Type B pancreatic cell (in vitro differentiated cells): ENCODE measurements at places on chromosomes 1 and 21. TPM values are rescaled to one million over a fixed set of nuclear protein-coding genes. Genes with fewer than 3 reads are reported as not detected.

YIPF1 gene
- total RNA-seq = 30.2 and 31.6 TPM in 2 replicates

GBP7 gene
- total RNA-seq = not detected in 2 replicates

GBP6 gene
- 0.14 and 0.29 TPM in 2 replicates for total RNA-seq

SEMA4A gene
- 7.1 and 12.9 TPM in 2 replicates for total RNA-seq

CLCA2 gene
- total RNA-seq = 0.60 and 3.8 TPM in 2 replicates

KCNK2 gene
- 2.8 and 7.1 TPM in 2 replicates for total RNA-seq

PODN gene
- total RNA-seq = 2.8 and 3.2 TPM in 2 replicates

RHBDL2 gene
- total RNA-seq = 0.80 and 1.2 TPM in 2 replicates

AGO1 gene
- 37.3 and 47.7 TPM in 2 replicates for total RNA-seq

C21orf91 gene
- 14.5 and 35.8 TPM in 2 replicates for total RNA-seq

CHD1L gene
- total RNA-seq = 36.8 and 67.1 TPM in 2 replicates

FAM163A gene
- total RNA-seq = 1.4 and 2.5 TPM in 2 replicates

CD1E gene
- not detected in 2 replicates for total RNA-seq

DYNLT5 gene
- 4.1 TPM in 1 of 2 replicates, not detected in the other for total RNA-seq

OVAAL gene
- not detected in 2 replicates for total RNA-seq

DNA sequence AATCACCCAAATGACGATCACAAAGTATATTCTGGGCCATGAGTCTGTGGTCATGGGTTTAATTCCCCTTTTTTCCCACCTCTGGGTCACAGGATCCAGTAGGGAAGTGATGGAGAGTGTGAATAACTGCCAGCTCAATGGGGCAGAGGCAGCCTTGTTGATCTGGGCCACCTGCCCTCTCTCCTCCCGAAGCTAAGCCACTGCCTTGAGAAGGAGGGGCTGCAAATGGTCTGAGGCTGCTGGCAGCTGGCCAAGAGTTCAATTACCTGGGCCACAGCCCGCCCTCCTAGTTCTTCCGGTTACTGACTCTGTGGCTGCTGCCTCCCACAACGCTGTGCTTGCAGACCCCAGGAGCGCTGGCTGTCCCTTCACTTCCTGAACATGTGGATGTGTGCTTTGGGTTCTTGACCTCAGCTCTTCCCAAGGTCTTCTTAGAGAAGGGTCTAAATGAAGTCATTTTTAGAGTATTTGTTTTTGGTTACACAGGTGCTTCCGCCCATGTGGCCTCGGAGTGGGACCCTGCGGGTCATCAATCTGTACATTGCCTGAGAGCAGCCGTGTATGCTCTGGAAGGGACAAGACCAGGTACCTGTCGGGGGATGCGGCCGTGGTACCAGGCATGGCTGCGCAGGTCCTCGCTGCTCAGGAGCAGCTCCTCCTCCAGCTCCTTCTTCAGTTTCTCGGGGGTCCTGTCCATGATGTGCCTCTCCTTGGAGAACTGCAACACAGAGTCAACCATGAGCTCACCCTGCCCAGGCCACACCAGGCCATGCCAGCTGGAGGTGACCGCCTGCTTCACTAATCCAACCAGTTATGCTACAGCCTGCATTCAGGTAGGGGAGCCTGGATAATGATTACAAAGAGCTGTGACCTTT, 89.7 kb downstream of the BCAR3 start:
- DNase-seq = peak; percentile 85
- peaks cover 29% of the 10 kb centered on the region for H3K36me3 ChIP-seq
- peak overlapping the region; percentile 80 for H3K4me3 ChIP-seq
- peak overlapping the region; percentile 91 for H3K27ac ChIP-seq
- no peaks in the 10 kb centered on the region for H3K27me3 ChIP-seq

- H3K4me3 ChIP-seq = no peak overlapping the region
- DNase-seq = no peak
- peaks cover 1% of the 10 kb centered on the region for H3K4me1 ChIP-seq
- no peak overlapping the region for H3K27ac ChIP-seq
- peaks cover 62% of the 10 kb centered on the region for H3K36me3 ChIP-seq
Measured at GRCh38 chr1:236895665-236896387, 100.7 kb downstream of the MTR start.

GRCh38 chr1:151680826-151681225, 35.8 kb downstream of the CELF3 start:
- H3K4me3 ChIP-seq = no peak overlapping the region
- peaks cover 12% of the 10 kb centered on the region for H3K36me3 ChIP-seq
- H3K27ac ChIP-seq = no peak overlapping the region

- peak overlapping the region; percentile 78 for H3K27ac ChIP-seq
- H3K27me3 ChIP-seq = no peaks in the 10 kb centered on the region
- no peak overlapping the region for H3K4me3 ChIP-seq
- peaks cover 11% of the 10 kb centered on the region for H3K4me1 ChIP-seq
Measured at GRCh38 chr1:112872551-112872962, 83.4 kb downstream of the SLC16A1 start.

- H3K4me1 ChIP-seq = no peaks in the 10 kb centered on the region
- no peak overlapping the region for H3K27ac ChIP-seq
- H3K27me3 ChIP-seq = no peaks in the 10 kb centered on the region
- no peak overlapping the region for H3K4me3 ChIP-seq
Measured at GRCh38 chr1:247156787-247157232, 15.0 kb downstream of the ZNF124 start.

- H3K36me3 ChIP-seq = no peaks in the 10 kb centered on the region
- no peak overlapping the region for H3K4me3 ChIP-seq
- peaks cover 25% of the 10 kb centered on the region for H3K4me1 ChIP-seq
- H3K27ac ChIP-seq = no peak overlapping the region
Measured at GRCh38 chr1:9269078-9269501, 23.6 kb upstream of the SPSB1 start.

DNA sequence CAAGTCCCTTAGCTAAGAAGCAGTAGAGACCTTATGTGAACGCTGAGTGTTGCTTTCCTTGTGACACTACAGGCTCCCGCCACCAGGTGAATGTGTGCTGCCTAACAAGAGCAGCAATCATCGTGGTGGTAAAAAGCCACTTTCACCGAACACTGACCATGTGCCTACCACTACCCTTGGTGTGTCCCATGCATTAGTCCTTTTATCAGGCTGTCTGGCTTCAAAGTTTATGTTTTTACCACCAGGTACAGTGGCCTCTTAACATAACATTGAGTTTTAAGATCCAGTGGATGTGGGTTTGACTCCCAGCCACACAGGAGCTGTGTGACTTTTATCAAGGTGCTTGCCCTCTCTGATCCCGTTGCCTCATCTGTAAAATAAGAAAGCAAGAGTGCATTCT, 1.7 kb downstream of the C1QB start:
- H3K27ac ChIP-seq = no peak overlapping the region
- no peaks in the 10 kb centered on the region for H3K36me3 ChIP-seq
- DNase-seq = no peak

- no peak overlapping the region for H3K4me3 ChIP-seq
- no peak overlapping the region for H3K27ac ChIP-seq
- H3K36me3 ChIP-seq = peaks cover 6% of the 10 kb centered on the region
- DNase-seq = no peak
Measured at GRCh38 chr21:42534421-42535378, 21.0 kb downstream of the SLC37A1 start.

DNA sequence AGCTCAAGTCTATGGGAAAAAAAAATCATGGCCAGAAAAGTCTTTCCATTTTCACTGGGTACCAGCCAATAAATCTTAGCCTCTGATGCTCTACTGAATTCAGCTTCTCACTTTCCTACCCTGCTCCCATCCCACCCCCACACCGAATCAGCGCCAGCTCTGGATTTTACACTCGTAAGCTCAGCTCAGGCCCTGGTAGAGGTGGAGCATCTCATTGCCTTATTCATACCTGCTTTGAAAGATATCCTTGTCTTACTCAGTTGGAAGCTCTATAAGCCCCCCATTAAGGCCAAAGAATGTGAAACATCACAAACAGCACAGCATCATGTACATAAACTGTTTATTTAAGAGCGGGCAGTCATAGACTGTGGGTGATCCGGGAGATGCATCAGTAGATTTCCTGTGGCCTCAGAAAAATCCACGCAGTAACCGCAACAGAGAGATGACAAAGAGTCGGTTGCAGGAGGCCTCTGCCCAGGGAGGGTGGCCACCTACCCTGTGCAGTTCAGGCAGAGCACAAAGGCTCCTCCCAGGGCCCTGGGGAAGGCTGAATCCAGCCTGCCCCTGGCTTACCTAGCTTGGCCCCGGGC, 36.4 kb upstream of the ETS2 start:
- no peak for DNase-seq
- peak overlapping the region; percentile 2 for H3K27ac ChIP-seq
- peaks cover 6% of the 10 kb centered on the region for H3K27me3 ChIP-seq
- H3K36me3 ChIP-seq = no peaks in the 10 kb centered on the region

GRCh38 chr1:237187842-237188241, 145.9 kb downstream of the RYR2 start:
- no peaks in the 10 kb centered on the region for H3K27me3 ChIP-seq
- H3K27ac ChIP-seq = no peak overlapping the region
- H3K4me3 ChIP-seq = no peak overlapping the region
- H3K36me3 ChIP-seq = no peaks in the 10 kb centered on the region
- no peak for DNase-seq

- DNase-seq = no peak
- H3K27me3 ChIP-seq = no peaks in the 10 kb centered on the region
- peaks cover 8% of the 10 kb centered on the region for H3K36me3 ChIP-seq
- H3K4me1 ChIP-seq = peaks cover 60% of the 10 kb centered on the region
Measured at GRCh38 chr1:172382990-172383389, 37.5 kb upstream of the C1orf105 start.

DNA sequence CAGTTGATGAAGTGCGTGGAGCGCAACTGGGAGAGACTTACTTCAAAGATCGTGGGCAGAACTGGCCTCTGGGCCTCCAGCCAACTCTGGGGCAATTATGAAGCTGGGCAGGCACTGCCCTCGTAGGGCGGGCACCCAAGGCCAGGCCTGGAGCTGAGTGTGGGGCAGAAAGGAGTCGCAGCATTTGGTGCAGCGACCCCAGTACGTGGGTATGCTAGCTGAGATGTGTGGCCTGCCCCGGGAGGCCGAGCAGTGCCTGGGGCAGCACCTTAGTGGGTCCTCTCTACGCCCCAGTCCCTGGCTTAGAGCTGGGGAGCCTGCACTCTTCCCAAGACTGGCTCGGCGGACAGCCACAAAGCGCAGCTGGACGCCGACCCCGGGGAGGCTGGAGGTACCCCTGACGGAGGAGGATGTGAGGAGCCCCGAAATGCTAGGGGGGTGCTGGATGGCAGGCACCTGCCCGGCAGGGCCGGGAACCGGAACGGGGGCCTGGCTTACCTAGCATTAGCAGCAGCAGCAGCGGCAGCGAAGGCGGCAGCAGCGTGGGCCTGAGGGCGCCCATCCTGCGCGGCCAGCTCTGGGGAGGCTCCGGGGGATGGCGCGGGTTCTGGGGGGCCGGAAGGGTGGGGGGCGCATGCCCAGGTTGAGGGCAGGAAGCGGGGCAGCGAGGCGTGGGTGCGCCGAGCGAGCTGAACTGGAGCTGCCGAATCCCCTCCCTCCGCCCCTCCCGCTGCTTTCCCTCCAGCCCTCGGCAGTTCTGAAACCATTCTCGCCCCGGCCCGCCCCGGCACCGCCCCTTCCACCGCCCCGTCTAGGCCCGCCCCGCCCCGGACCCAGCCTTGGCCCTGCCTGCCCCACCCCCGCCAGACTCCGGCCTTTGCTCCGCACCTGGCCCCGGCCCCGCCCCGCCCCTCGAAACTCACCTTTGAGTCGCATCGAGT, at the start of gene IGSF8:
Gene IGSF8, minus strand, starts transcription at position 709 of the 941 bp plus-strand sequence. Its CDS starts 147 bp downstream, at position 562.
- no peaks in the 10 kb centered on the region for H3K36me3 ChIP-seq
- peak within 1 kb of the TSS; percentile 92 for H3K27ac ChIP-seq
- H3K4me3 ChIP-seq = peak within 1 kb of the TSS; percentile 88
- H3K27me3 ChIP-seq = no peaks in the 10 kb centered on the region
- peaks cover 42% of the 10 kb centered on the region for H3K4me1 ChIP-seq

- H3K4me3 ChIP-seq = peak overlapping the region; percentile 87
- no peak for DNase-seq
- peaks cover 25% of the 10 kb centered on the region for H3K4me1 ChIP-seq
- H3K36me3 ChIP-seq = no peaks in the 10 kb centered on the region
Measured at GRCh38 chr1:101309334-101310311, 72.8 kb downstream of the S1PR1 start.

DNA sequence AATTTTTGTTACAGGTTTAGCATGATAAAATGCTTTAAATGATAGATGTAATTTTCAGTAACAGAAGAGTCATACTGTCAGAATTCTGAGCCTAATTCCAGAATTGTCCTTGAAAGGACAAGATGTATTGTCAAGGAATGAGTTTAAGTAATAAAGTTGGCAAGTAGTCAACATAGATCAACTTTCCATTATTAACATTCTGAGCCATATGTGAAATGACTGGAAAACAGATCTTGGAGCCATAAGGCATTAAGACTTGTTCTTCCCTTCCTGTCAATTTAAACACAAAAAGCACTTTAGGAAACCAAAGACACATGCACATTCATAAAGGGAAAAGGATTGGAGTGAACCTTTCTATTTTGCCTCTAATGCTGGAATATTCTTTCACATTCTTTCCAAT, 107.0 kb downstream of the ODF2L start:
- no peaks in the 10 kb centered on the region for H3K4me1 ChIP-seq
- no peak overlapping the region for H3K4me3 ChIP-seq
- no peak overlapping the region for H3K27ac ChIP-seq
- no peak for DNase-seq
- no peaks in the 10 kb centered on the region for H3K27me3 ChIP-seq

GRCh38 chr1:186078245-186078644, 296.8 kb downstream of the TPR start:
- peaks cover 5% of the 10 kb centered on the region for H3K4me1 ChIP-seq
- H3K36me3 ChIP-seq = peaks cover 6% of the 10 kb centered on the region
- H3K27me3 ChIP-seq = no peaks in the 10 kb centered on the region
- no peak overlapping the region for H3K27ac ChIP-seq
- H3K4me3 ChIP-seq = no peak overlapping the region

- H3K36me3 ChIP-seq = no peaks in the 10 kb centered on the region
- H3K4me1 ChIP-seq = no peaks in the 10 kb centered on the region
- H3K4me3 ChIP-seq = no peak overlapping the region
- H3K27me3 ChIP-seq = peaks cover 7% of the 10 kb centered on the region
Measured at GRCh38 chr21:35178827-35179226, 129.7 kb upstream of the RUNX1 start.

DNA sequence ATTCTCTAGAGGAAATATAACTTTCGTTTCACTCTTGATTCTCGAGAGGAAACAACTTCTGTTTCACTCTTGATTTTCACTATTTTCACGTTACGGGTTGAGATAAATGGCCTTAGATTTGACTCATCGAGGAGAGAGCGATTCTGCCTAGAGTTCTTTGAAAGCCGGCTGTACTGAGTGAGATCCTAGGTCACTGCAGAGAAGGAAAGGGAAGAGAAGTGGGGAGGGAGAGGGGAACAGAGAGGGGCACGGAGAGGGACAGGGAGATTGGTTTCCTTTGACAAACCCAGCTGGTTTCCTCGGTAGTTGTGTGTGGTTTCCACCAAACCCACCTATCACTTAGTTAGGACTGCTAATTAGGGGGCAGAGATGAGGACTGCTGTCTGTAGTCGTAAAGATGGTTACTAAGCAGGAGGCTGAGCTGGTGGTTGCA, 21.6 kb upstream of the GPR137B start:
- H3K27me3 ChIP-seq = no peaks in the 10 kb centered on the region
- no peak overlapping the region for H3K4me3 ChIP-seq
- no peak overlapping the region for H3K27ac ChIP-seq
- no peak for DNase-seq
- peaks cover 20% of the 10 kb centered on the region for H3K4me1 ChIP-seq

DNA sequence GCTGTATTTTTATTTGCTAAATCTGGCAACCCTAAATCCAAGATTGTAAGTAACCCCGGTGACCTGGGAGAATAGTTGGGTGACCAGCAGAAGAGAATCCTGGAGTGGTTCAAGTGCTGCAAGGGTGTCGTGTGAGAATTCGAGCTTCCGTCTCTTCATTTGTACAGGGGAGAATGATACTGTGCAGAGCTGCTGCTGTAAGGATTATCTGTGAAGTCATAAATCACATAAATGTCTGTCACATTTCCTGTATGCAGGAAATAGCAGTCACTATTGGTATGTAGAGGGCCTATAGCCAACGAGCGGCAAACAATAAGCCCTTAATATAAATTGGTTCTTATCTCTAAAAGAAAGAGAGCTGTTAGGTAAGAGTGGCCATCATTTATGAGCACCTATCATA, 90.7 kb downstream of the ATP1A1 start:
- peaks cover 4% of the 10 kb centered on the region for H3K27me3 ChIP-seq
- H3K4me3 ChIP-seq = no peak overlapping the region
- H3K27ac ChIP-seq = no peak overlapping the region
- peaks cover 5% of the 10 kb centered on the region for H3K36me3 ChIP-seq
- no peak for DNase-seq
- peaks cover 7% of the 10 kb centered on the region for H3K4me1 ChIP-seq
